ENCODE measurements at places on chromosomes 16 and 17.

DNA sequence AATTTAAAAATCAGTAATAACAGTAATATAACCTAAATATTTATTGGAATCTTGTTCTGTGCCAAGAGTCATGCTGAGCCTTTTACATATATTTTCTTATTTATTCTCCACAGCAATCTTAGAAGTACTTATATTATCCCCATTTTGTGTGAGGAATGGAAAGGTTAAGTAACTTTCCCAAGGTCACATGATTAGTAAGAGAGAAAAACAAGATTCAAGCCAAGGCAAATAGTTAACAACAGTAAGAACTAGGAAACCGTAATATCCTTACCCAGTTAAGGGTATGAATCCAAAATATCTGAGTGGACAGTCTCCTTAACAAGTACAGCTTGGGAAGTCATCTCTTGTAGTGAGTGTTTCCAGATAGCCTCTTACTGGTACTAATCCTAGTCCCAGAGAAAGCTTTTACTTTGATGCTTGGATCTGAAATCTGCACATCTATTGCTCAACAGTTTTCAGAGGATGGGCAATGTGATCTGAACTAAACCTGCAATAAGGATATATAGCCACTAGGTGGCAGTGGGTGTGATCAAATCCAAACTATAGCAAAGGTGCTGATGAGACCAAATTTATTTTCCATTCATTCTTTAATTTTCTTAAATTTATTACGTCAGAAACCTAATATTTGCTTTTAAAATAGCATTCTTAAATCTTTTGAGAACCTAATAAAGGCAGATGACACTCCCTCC lies 23.3 kb downstream of the SHISA6 start:
- no peak for DNase-seq

GRCh38 chr17:81254955-81255717 lies 16.0 kb downstream of the NDUFAF8 start:
- DNase-seq, result no peak

GRCh38 chr16:47816511-47816910 lies 339.3 kb downstream of the ABCC12 start:
- no peak for DNase-seq

- DNase-seq, result no peak
Measured at GRCh38 chr16:52740766-52741165, 193.8 kb upstream of the TOX3 start.

- no peak for DNase-seq
Measured at GRCh38 chr17:57954397-57955182, 622 bp downstream of the CUEDC1 start.

All from CD4-positive, alpha-beta T cell treated with Interleukin-21 for 1 hour (primary cell).